ENCODE measurements at places on chromosomes 11 and 22. TPM values are rescaled to one million over a fixed set of nuclear protein-coding genes. Genes with fewer than 3 reads are reported as not detected.
A peak's percentile ranks its signal among the peaks of the same experiment; 100 is the strongest.

- no peaks in the 10 kb centered on the region for H3K36me3 ChIP-seq
- no peak overlapping the region for H3K4me3 ChIP-seq
- peaks cover 3% of the 10 kb centered on the region for H3K27me3 ChIP-seq
- H3K4me1 ChIP-seq, result peaks cover 35% of the 10 kb centered on the region
- H3K27ac ChIP-seq, result no peak overlapping the region
- DNase-seq, result no peak
Measured at GRCh38 chr11:76228875-76229149, 22.5 kb upstream of the WNT11 start.

Gene SLC22A25
- not detected for total RNA-seq

Gene A4GALT
- not detected for total RNA-seq

DNA sequence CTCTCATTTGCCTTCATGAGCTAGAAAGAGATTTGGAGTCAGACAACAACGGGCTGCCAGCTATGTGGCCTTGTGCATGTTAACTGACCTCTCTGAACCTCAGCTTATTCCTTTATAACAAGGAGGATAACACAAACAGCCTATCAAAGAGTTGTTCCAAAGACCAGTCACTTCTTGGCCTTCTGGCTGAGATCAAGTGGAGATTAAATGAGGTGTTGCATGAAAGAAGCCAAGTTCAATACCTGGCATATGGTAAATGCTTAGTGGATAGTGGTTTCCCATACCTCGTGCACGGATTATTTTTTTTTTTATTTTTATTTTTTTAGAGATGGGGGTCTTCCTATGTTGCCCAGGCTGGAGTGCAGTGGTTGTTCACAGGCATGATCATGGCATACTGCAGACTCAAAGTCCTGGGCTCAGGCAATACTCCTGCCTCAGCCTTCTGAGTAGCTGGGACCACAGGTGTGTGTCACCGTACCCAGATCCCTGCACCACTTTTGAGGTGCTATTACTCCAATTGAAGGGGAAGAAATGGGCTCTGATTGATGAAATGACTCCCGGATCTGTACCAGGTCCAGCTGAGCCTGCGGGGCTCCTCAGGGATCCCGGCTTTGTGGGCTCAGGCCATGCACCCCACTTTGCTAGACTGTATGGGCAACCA is 4.9 kb downstream of the LGALS1 start:
- peak overlapping the region; percentile 61 for H3K27ac ChIP-seq
- DNase-seq, result no peak
- no peak overlapping the region for H3K4me3 ChIP-seq

Gene OR52A1
- total RNA-seq, result not detected

GRCh38 chr11:46071091-46071490 is 50.2 kb downstream of the PHF21A start:
- no peak for DNase-seq
- H3K4me1 ChIP-seq, result peaks cover 5% of the 10 kb centered on the region
- no peak overlapping the region for H3K27ac ChIP-seq
- H3K27me3 ChIP-seq, result no peaks in the 10 kb centered on the region

GRCh38 chr11:71354394-71355105 is 93.6 kb downstream of the DHCR7 start:
- no peak overlapping the region for H3K4me3 ChIP-seq
- no peaks in the 10 kb centered on the region for H3K27me3 ChIP-seq
- no peak overlapping the region for H3K27ac ChIP-seq
- DNase-seq, result no peak
- no peaks in the 10 kb centered on the region for H3K4me1 ChIP-seq

Gene PANX3
- not detected for total RNA-seq

Gene RFPL1
- not detected for total RNA-seq

DNA sequence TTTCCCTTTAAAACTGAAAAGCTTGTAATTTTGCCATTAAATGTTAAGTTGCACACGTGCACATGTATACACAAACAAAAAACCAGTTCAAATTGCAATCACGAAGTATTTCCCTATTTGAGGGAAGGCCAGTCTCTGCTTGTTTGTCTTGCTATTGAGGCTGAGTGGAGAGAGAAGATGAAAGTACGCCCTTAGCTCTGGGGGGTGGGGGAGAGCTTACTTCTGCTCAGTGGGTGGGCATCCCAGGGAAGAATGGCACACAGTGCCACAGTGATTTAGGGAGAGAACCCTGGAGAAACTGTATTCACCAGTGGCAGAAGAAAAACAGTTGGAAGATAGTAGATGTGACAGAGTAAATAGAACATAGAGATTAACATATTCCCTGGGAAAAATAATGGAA is 8.7 kb downstream of the YAP1 start:
- DNase-seq, result no peak
- no peaks in the 10 kb centered on the region for H3K36me3 ChIP-seq
- H3K27ac ChIP-seq, result no peak overlapping the region
- H3K27me3 ChIP-seq, result peaks cover 37% of the 10 kb centered on the region
- no peaks in the 10 kb centered on the region for H3K4me1 ChIP-seq

DNA sequence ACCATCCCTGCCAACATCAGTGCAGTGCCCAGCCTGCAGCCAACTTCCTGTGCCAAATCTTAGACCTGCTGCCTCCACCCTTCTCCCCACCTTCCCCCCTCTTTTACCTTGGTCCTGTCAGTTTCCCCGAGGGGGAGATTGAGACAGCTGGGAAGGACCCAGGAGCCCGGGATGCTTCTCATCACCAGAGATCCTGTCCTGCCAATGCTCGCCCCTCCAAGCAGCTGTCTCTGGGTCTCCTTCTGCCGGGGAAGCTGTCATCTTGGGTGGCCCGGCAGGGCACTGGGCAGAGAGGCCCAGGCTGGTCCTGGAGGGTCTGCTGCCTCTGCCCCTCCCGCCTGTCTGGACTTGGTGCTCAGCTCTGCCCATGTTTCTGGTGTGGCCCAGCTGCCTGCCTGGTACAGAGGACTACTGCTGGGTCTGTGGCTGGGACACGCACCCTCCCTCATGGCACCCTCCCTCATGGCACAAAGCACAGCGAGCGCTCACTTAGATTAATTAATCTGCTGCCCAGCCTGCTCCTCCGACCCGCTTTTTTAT is 60.4 kb upstream of the THY1 start:
- H3K4me3 ChIP-seq, result no peak overlapping the region
- no peak for DNase-seq
- H3K4me1 ChIP-seq, result no peaks in the 10 kb centered on the region
- H3K27me3 ChIP-seq, result peaks cover 2% of the 10 kb centered on the region
- H3K36me3 ChIP-seq, result no peaks in the 10 kb centered on the region
- H3K27ac ChIP-seq, result no peak overlapping the region

DNA sequence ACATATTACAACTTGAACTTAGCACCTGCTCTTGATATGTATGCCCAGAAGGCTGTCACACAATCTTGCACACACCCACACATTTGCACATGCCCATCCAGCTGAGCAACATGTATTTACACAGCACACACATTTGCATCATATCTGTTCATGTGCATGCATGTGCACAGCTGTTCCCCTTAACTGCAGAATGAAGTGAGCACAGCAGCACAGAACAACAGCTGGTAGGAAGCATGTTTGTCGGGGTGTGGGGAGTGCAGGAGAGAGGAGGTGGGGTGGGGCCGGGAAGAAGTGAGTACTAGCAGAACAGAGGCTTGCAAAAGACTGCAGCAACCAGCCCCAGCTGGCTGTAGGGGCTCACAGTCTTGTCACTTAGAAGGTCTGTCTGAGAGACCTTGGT is 296.5 kb downstream of the KIRREL3 start:
- H3K4me3 ChIP-seq, result no peak overlapping the region
- no peaks in the 10 kb centered on the region for H3K27me3 ChIP-seq
- no peak overlapping the region for H3K27ac ChIP-seq
- no peaks in the 10 kb centered on the region for H3K36me3 ChIP-seq
- DNase-seq, result no peak
- no peaks in the 10 kb centered on the region for H3K4me1 ChIP-seq

DNA sequence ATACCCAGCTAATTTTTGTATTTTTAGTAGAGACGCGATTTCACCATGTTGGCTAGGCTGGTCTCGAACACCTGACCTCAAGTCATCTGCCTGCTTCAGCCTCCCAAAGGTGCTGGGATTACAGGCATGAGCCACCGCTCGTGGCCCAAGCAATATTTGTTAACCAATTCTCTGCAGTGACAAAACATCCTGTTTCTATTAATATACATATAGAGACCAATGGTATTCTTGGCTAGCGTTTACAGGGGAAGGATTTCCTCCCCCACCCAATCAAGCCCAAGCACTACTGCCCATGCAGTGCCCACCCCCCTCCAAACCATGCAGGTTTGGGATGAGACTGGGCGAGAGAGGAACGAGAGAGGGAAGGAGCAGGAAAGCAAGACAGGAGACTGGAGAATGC is 53.1 kb downstream of the APOL3 start:
- H3K4me3 ChIP-seq, result no peak overlapping the region
- peaks cover 15% of the 10 kb centered on the region for H3K27me3 ChIP-seq
- no peak overlapping the region for H3K27ac ChIP-seq
- no peaks in the 10 kb centered on the region for H3K36me3 ChIP-seq
- peaks cover 2% of the 10 kb centered on the region for H3K4me1 ChIP-seq

DNA sequence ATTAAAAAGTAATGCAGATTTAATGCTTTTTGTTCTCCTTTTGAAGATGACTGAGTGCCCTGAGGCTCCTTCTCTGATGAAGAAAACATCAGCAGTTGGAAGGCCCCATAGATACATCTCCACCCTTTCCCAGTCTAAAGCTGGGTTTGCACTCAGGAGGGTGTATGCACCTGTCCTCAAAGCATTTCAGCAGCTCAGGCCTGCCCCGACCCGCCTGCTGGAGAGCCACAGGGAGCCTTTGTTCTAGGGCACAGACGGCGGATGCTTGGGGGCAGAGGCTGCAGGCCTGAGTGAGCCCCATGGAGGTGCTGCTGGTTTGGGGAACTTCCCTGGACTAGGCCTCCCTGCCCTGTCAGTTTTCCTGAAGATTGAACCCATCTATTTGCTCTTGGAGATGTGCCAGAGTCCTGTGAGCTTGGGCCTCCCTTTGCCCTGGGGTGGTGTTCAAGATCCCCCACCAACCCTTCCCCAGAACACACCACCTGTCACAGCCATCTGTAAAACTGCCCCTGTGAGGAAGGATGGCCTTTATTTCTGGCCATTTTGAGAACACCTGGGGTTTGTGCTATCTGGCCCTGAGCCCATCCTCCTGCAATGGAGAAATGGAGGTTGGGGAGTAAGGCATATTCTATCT is 160.0 kb downstream of the NAV2 start:
- H3K27me3 ChIP-seq, result no peaks in the 10 kb centered on the region
- no peak overlapping the region for H3K4me3 ChIP-seq
- H3K36me3 ChIP-seq, result no peaks in the 10 kb centered on the region
- no peaks in the 10 kb centered on the region for H3K4me1 ChIP-seq

Gene RTN4R
- total RNA-seq, result 1.7 TPM

- H3K36me3 ChIP-seq, result no peaks in the 10 kb centered on the region
- no peak overlapping the region for H3K27ac ChIP-seq
- no peaks in the 10 kb centered on the region for H3K4me1 ChIP-seq
- no peak overlapping the region for H3K4me3 ChIP-seq
- DNase-seq, result no peak
- H3K27me3 ChIP-seq, result peaks cover 2% of the 10 kb centered on the region
Measured at GRCh38 chr11:120798854-120799253, 225.0 kb upstream of the TBCEL start.

DNA sequence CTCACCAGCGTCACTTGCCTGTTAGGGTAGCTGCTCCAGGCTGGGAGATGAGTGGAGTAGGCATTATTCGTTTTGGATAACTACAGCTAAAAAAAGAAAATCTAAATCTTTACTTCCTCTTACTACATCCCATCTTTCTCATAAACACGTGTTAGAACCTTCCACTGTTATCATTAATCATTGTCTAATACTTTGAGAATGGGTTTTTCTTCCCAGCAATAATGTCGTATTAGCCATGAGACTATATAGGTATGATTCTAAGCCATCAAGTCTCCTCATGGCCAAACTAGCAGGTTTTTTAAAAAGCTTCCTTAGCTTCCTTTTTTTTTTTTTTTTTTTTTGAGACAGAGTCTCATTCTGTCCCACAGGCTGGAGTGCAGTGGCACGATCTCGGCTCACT is 3.9 kb upstream of the TEF start:
- no peaks in the 10 kb centered on the region for H3K36me3 ChIP-seq
- H3K27me3 ChIP-seq, result peaks cover 3% of the 10 kb centered on the region
- peaks cover 9% of the 10 kb centered on the region for H3K4me1 ChIP-seq
- no peak for DNase-seq
- H3K4me3 ChIP-seq, result no peak overlapping the region

DNA sequence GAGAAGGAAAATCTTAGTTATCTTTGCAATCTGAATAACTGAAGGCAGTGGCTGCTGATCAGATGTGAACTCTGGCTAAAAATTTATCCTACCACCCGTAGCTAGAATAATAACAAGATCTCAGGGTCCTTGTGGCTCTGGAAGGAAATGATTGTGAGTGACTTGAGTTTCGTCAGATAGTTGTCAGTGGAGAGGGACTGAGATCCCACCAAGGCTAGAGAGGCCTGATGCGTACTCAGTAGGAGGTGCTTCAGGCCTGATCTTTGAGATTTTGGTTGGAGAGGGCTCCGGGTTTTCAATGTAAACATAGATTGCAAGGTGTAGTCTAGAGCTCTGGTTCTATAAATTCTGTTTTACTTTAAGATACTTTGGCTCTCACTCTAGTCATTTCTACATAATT is 1.4 kb downstream of the MADD start:
- peaks cover 23% of the 10 kb centered on the region for H3K36me3 ChIP-seq
- peak overlapping the region; percentile 81 for H3K4me3 ChIP-seq
- H3K27me3 ChIP-seq, result no peaks in the 10 kb centered on the region
- peak overlapping the region; percentile 90 for H3K27ac ChIP-seq
- DNase-seq, result no peak
